ENCODE measurements at places on chromosomes 2 and 18.

DNA sequence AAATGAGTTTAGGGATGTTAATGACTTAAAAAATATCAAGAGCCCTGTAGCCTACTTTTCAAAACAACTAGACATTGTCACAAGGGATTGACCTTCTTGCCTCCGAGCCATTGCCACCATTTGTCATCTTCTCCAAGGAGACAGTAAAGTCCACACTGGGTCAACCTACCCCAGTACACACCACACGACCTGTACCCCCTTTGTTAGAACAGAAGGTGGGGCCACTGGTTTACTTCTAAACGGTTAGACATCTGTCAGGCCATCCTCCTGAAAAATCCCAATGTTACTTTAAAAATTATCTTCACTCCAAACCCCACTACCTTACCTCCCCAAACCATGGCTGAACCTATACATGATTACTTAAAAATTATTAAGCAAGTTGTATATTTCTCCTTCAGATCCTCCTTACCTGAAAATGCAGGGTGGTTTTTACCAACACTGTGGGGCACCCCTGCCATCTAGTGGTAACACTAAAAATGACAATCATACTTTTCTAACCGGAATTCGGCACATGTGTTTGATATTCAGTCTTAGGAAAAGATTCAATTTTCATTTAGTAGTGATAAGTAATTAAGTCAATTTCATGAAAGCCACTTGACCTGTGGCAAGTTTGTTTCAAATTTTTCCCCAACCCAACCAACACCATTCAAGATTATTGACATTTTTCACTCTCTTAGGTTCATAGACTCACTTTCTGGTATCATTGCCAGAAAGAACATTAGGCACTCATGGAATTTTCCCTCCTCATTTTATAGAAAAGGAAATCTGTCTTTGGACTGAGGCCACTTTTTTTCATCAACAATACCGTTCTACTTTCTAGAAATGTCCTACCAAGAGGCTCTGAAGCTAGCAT is 265.3 kb upstream of the PKDCC start:
- peak; percentile 58 for DNase-seq

DNA sequence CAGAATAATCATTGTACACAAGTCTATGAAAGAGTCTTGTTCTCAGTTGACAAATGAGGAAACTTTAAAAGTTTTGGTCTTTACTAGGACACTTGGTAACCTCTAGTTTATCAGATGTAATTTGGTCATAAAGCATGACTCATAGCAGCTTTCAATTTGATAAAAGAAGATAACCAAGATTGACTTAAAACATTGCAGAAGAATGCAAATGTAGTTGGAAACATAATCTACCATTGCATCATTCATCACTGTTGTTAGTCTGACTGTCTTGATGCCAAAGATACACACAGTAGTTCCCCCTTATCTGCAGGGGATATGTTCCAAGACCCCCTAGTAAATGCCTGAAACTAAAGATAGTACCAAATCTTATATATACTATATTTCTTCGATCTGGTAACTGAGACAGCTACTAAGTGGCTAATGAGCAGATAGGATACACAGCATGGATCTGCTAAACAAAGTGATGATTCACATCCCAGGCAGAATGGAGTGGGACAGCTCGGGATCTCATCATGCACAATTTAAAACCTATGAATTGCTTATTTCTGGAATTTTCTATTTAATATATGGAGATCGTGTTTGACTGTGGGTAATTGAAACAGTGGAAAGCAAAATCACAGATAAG is 131.4 kb upstream of the CCDC68 start:
- DNase-seq, result no peak

DNA sequence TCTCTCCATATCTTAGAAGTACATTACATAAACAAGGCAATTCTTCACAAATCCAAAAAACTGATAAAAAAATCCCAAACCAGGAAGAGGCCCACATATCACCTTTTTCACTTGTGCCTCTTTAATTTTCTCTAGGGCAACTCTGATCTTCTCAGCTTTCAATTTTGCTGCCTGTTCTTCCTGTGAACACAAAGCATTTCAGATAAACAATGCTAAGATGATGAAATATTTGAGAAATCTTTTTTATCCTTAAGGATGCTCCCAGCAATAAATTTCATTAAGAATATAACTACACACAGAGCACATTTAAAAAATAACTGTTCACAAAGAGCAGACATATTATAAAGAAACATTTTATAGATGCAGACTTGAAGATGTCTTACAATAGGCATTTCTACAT is 73.4 kb downstream of the RAPH1 start:
- DNase-seq, result no peak

- no peak for DNase-seq
Observed at GRCh38 chr2:193894081-193894480, 1699.3 kb upstream of the TMEFF2 start.

- no peak for DNase-seq
Observed at GRCh38 chr2:181970160-181970794, 15.4 kb upstream of the PPP1R1C start.

DNA sequence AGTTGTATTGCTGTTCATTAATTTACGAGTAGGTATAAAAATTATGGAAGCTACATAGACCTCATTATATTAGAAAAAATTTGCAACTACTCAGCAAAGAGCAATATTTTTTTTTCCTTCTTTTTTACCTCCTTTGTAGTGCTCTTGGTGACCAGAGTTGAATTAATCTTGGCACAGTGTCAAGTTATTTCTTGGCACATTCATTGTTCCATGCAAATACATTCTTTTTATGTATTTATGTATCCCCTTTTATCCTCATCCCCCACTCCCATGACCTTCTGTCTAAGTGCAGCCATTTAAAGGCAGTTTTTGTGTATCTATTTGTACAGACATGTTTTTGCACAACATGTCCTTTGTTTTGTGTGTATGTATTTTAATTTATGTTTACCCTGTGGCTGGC is 224.5 kb downstream of the CCDC102B start:
- no peak for DNase-seq

DNA sequence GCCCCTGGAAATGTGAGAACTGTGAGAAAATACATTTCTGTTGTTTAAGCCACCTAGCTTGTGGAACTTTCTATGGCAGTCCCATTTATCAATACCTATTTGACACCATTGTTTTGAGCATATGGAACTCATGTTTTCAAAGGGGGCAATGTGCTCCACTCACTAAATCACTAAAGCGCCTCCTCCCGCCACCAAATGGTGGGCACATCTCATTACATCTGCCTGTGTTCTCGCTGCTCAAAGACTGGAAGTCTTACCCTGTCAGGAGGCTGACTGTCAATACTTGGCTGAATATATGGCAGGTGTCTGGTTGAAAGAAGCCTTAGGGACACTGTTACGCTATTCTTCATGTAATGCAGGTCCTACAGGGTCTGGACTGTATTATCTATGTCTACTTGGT is 767.7 kb downstream of the TSN start:
- no peak for DNase-seq

Measured in hematopoietic multipotent progenitor cell (in vitro differentiated cells).